ENCODE measurements at places on chromosomes 16 and 17.
A peak's percentile ranks its signal among the peaks of the same experiment; 100 is the strongest.

DNA sequence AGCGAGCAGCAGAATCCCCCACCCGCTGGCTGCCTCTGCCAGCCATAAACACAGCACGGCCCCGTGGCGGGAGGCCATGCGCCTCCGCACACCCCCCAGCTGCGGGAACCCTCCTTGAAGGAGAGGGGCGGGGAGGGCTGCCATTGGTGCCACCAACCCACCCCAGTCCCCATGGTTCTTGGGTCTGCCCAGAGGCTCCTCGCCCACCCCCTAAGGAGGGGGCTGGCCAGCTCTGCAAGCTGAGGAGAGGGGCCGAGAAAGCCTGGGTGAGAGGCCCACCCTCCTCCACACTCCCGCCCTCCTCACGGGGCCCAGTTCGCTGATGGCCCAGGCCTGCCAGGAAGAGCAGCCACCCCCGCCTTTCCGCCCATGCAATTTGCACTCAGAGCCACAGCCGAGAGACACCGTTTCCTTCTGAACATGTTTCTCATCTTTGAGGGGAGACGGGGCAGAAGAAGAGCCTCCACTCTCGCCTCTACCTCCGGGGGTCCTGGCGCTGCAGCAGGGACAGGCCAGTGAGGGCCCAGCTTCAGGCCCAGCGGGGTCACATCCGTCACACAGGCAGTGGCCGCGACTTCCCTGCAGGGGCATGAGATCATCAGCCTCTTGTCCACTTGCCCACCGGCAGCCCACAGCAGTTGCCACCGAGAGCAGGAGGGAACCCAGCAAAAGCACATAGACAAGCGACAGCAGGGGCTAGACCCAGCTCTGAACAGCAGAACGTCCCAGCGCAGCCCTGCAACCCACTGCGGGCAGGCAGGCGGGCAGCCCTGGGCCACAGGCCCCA is 23.0 kb downstream of the KATNB1 start:
- DNase-seq = no peak

- DNase-seq = no peak
Observed at GRCh38 chr16:86462334-86463084, 47.8 kb upstream of the FOXF1 start.

GRCh38 chr16:55179852-55180585 is 144.0 kb upstream of the IRX6 start:
- DNase-seq = no peak

DNA sequence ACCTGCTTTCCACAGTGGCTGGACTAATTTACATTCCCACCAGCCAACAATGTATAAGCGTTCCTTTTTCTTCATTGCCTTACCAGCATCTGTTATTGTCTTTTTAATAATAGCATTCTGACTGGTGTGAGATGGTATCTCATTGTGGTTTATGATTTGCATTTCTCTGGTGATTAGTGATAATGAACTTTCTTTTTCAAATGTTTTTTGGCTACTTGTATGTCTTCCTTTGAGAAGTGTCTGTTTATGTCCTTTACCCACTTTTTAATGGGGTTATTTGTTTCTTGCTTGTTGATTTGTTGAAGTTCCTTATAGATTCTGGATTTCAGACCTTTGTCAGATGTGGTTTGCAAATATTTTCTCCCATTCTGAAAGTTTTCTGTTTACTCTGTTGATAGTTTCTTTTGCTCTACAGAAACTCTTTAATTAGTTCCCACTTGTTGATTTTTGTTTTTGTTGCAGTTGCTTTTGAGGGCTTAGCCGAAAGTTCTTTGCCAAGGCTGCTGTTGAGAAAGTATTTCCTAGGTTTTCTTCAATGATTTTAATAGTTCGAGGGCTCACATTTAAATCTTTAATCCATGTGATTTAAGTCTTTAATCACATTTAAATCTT is 26.8 kb downstream of the ITGAM start:
- no peak for DNase-seq

DNA sequence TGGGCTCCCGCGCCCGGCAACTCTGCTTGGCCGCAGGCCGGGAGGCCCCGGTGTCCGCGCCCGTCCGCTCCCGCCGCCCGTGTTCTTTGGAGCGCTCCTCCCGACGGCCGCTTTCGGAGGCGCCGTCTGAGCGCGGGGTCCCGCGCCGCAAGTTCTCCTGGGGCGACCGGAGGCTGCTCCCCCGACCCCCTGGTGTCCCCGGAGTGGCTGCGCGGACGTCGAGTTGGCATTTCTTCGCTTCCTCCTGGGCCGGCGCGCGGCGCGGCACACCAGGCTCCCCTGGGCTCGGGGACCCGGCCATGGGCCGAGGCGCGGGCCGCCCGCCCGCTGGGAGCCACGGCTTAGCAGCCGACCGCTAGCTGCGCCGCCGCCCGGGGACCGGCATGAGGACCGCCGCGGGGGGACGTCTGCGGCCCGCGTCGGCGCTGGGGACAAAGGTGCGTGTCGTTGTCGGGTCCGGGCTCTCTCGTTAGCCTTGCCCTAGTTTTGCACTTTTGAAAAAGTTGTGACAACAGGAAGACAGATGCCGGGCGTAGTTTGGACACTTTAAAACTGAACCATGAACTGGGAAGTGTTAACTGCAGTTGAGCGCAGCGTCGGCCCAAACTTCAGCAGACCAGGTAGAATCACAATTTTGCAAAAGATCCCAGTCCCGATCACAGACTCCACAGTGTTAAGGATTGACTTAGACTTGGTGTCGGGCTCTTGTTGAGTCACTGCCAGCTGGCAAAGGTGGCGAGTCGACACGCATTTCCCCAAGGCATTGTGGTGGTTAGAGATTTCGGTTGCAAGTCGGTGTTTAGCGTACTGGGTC is 700 bp downstream of the UBN1 start:
- peak; percentile 59 for DNase-seq

DNA sequence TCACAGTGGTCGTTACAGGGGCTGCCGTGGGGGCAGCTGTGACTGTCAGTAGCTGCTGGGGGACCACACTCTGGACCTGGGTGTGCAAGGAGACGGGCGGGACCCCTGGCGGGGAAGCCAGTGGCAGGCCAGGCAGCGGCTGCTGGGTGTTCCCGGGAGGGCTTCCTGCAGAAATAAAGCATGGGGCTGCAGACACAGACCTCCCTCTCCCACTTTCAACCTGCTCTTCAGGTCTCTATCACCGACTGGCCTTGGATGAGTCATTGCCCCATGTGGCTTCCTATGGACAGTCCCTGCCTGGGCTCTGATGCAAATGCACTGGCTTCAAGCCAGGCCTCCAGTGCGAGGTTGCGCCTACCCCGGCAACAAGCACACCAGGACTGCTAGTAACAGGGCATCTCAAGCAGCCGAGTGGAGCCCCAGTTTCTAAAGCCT is 17.2 kb downstream of the SREBF1 start:
- DNase-seq = peak; percentile 83

GRCh38 chr16:57276596-57276995 is 7.9 kb downstream of the PLLP start:
- DNase-seq = no peak

DNA sequence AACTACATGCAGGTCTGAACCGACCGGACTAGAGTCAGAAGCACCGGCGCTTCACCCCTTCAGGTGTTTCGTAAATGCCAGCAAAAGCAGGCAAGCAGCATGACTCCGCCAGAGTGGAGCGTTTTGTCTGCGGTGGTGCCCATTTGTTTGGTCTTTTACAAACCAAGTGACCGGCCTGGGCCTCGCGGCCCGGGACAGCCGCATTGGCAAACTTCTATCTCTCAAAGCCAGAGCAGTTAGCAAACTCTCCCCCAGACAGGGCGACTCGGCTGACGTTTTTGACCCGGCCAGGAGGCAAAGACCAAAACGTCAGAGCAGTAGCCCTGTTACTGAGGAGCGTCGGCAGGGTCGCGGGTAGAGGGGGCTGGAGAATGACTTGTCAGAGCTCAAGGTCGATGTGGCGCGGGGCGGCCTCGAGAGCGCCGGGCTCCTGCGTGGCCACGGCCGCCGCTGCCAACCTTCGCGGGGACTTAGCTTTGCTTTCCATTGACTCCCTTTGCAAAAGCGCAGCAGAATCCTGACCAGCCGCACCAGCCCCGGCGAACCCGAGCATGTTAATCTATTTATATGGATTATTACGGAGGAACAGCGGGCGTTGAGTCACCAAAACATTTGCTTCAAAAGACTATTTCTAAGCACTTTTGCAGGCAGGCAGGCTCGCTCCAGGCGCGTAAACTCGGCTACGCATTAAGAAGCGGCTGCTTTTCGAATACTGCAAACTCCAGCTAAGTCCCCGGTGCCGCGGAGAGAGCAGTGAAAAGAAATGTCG is 763 bp upstream of the SOX9 start:
- DNase-seq = no peak

DNA sequence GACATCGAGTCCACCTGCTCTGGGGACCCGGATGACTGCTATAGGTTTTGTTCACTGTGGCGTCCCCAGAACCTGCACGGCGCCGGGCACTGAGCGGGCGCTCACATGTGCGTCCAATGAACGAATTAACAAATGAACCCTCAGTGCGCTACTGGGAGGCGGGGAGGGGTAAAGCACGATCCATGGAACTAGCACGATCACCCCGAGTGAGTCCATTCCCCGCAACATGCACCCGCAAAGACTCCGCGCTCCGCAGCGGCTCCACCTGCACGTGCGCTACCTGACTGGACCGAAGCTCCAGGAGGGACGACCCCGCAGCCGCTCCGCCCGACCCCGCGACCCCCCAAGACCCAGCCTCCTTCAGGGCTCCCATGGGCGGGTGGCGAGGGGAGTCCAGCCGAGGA is 491 bp downstream of the TRAP1 start:
- peak; percentile 62 for DNase-seq

GRCh38 chr17:60905709-60906108 is 228.1 kb downstream of the BCAS3 start:
- DNase-seq = no peak

- no peak for DNase-seq
Observed at GRCh38 chr16:2233872-2234812, 2.1 kb upstream of the DNASE1L2 start.

GRCh38 chr16:65254144-65254543 is 132.3 kb upstream of the CDH11 start:
- no peak for DNase-seq

- peak; percentile 61 for DNase-seq
Observed at GRCh38 chr17:38444151-38444550, 15.9 kb downstream of the ARHGAP23 start.

- peak; percentile 11 for DNase-seq
Observed at GRCh38 chr17:73952480-73953205, 250.8 kb upstream of the RPL38 start.

GRCh38 chr16:79658301-79659033 is 57.9 kb upstream of the MAF start:
- peak; percentile 37 for DNase-seq

DNA sequence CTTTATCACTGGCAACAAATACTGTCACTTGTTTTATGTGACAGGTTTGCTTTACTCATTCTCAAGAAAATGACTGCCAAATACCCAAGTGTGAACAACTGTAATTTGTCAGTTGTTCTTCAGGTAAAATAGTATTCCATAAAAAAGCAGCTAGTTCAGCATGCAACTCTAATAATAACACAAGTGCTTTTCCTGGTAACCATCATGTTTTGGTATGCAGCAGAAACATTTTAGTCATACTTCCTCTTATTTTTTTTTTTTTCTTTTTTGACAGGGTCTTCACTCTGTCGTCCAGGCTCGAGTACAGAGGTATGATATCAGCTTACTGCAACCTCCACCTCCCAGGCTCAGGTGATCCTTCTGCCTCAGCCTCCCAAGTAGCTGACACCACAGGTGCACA is 4.6 kb downstream of the TERF2 start:
- no peak for DNase-seq

DNA sequence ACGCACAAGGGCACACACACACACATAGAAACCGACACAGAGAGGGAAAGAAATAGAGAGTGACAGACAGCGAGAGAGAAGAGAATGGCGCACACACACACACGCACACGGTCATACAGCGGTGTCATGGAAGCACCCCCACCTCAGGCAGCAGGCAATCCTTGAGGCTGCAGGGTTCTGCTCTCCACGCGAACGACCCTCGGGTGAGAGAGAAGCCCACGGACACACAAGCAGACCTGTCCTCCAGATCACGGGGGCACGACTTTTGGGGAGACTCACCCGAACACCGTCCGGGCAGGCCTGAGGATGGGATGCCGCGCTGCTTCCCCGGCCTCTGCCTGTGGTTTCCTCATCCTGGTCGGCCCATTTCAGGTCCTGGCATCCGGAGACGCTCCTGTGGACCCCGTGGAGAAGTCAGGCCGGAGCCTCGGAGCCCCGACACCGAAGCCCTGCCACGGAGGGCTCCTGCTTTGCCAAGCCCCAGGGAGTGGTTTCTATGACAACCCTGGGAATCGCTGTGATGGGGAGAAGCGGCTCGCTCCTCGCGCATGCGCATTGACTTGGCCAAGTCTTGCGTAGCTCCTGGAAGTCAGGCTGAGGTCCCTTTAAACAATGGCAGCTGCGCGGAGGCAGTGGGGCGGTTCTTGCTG is 118.2 kb upstream of the KCNJ18 start:
- peak; percentile 26 for DNase-seq

DNA sequence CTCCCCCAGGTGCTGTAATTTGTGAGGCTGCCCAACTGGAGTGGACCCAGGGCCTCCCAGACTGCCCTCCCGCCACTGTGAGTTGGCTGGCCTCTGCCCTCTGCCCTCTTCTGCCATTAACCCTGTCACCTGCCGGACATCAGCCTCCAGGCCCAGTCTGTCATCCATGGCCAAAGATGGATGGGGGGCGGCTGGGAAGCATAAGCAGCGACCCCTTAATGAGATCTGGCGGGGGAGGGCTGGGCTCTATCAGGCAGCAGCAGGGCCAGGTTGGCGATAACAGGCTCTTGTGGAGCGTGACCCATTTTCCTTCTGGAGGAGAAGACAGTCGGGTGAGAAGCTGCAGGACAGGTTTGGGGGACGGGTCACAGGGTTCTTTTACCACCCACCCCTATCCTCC is 25.3 kb downstream of the CDK5RAP3 start:
- no peak for DNase-seq

DNA sequence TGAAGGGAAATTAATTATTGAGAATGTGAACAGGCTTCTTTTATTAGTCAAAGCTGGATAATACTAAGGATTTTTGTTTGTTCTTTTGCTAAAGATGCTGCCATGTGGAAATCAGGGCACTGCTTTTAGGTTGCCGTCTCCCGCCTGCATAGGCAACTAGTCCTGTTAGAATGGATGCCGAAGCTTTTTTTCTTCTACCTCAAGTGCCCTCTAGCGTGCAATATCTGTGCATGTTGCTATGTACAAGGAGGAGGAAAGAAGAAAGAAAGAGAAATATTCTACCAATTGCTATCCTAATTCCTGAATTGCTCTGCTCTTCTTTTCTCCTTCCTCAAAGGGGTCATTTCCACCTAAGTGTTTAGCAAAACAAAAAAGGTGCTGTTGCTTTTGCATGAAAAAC is 5.2 kb upstream of the CDH8 start:
- peak; percentile 0 for DNase-seq

GRCh38 chr17:60145006-60145935 is 4.5 kb upstream of the CA4 start:
- no peak for DNase-seq

- DNase-seq = peak; percentile 45
Observed at GRCh38 chr17:79923974-79924638, 84.9 kb upstream of the CBX4 start.

- DNase-seq = no peak
Observed at GRCh38 chr16:30379158-30379783, 3.1 kb downstream of the SEPTIN1 start.

DNA sequence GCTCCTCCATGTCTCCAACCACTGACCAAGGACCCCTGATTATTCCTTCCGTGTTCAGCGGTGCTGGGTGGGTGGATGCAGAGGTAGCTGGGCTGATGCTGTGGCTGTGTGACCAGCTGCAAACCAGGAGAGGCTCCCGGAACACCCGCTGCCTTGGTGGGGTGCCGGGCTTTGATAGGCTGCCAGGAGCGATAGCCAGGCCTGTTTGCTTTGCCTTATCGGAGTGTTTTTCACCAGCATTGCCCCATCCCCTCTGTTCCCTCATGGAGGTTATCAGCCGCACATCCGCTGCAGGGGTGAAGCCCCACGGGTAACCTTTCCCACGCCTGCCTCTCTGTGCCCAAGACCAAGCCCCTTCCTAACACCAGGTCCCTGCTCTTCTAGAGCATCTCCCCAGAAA is 354.3 kb downstream of the C16orf95 start:
- no peak for DNase-seq
